ENCODE measurements at places on chromosomes 6 and 20. TPM values are rescaled to one million over a fixed set of nuclear protein-coding genes. Genes with fewer than 3 reads are reported as not detected.

The BPIFA1 gene
- total RNA-seq = not detected

The RGS17 gene
- 12.7 TPM for total RNA-seq

The PSORS1C2 gene
- total RNA-seq = not detected

The HFE gene
- total RNA-seq = 7.1 TPM

The CGAS gene
- 3.7 TPM for total RNA-seq

The SSTR4 gene
- total RNA-seq = not detected

The RSPH3 gene
- 3.1 TPM for total RNA-seq

The TINAG gene
- total RNA-seq = not detected

The HLA-DMB gene
- total RNA-seq = 0.08 TPM

The MUCL3 gene
- not detected for total RNA-seq

The BFSP1 gene
- 2.5 TPM for total RNA-seq

The EMILIN3 gene
- total RNA-seq = not detected

The PLCB4 gene
- 1.1 TPM for total RNA-seq

The GABRR1 gene
- not detected for total RNA-seq

Data from smooth muscle cell of the coronary artery (primary cell).